ENCODE measurements at places on chromosomes 16 and 17.

DNA sequence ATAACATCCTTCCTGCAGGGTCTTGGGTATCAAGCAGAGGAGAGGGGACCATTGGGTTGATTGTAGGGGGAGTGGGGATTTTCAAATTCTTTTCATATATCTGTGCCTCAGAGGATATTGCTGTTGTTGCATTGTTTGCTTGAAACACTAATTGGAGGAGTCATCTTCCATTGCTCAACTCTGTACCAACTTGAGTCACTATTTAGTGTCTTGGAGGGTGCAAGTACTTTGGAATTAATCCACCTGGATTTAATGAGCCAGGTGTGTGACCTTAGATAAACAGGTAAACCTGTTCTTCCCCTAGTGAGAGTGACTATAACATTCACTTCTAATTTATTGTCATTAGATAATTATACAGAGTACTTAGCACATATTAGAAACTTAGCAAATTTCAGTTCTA lies 151.3 kb upstream of the CNTNAP4 start:
- no peak for DNase-seq

GRCh38 chr16:8888951-8889892 lies 7.1 kb downstream of the LITAFD start:
- peak; percentile 45 for DNase-seq

DNA sequence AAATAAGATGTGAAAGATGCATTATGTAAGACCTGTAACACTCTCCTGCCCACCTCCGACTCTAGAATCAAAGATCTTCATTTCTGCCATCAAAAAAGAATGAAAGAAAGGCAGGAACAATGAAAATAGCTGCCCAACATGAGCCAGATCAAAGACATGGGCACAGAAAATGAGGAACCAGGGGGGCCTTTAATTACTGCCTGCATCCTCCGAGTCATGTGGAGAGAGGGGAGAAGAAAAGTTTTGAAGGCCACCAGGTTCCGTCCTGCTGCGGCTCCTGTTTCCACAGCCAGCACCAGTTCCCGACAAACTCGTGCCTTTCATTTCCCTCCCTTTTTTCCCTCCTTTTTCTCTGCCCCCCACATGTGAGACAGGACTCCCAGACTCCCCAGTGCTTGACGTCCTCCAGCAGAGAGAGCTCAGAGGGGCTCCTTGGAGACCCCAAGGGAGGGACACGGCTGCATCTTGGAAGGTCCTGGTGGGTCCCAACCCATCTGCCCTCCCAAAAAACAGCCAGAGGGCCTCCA lies 168.4 kb downstream of the ZNF423 start:
- no peak for DNase-seq

GRCh38 chr17:10205549-10206185 lies 7.3 kb upstream of the GAS7 start:
- DNase-seq, result no peak

DNA sequence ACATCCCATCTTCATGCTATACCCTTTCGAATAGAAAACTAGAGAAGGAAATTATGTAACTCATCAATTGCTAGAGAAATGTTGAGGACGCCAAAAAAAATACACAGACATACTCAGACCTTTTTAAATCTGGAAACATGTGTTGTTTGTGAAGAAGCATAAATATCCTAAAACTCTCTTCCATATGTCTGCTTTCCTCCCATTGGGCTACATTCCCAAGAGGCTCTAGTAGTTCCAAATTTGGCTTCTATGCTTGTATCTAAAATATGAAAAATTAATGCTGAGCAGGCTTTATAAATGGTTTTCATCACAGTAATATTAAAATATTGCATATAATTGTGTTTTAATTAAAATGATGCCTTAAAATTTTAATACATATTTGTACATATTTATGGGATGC lies 297.9 kb upstream of the PSMD7 start:
- no peak for DNase-seq

- no peak for DNase-seq
Measured at GRCh38 chr16:58419241-58419990, 27.1 kb downstream of the GINS3 start.

- no peak for DNase-seq
Measured at GRCh38 chr17:30477774-30478115, 537 bp downstream of the GOSR1 start.

- no peak for DNase-seq
Measured at GRCh38 chr17:1593630-1593931, 31.0 kb upstream of the PITPNA start.

- DNase-seq, result no peak
Measured at GRCh38 chr17:75941442-75941819, 589 bp upstream of the FBF1 start.

- DNase-seq, result peak; percentile 39
Measured at GRCh38 chr16:79429381-79430190, 171.0 kb downstream of the MAF start.

GRCh38 chr16:986411-986810 lies 4.8 kb downstream of the SOX8 start:
- DNase-seq, result no peak

- no peak for DNase-seq
Measured at GRCh38 chr17:48247038-48247437, 139.5 kb downstream of the SNX11 start.

- DNase-seq, result no peak
Measured at GRCh38 chr16:49724774-49725173, 131.1 kb downstream of the ZNF423 start.

- DNase-seq, result no peak
Measured at GRCh38 chr16:79758615-79759346, 158.2 kb upstream of the MAF start.

- DNase-seq, result no peak
Measured at GRCh38 chr17:4587195-4587594, 2.9 kb downstream of the SMTNL2 start.

DNA sequence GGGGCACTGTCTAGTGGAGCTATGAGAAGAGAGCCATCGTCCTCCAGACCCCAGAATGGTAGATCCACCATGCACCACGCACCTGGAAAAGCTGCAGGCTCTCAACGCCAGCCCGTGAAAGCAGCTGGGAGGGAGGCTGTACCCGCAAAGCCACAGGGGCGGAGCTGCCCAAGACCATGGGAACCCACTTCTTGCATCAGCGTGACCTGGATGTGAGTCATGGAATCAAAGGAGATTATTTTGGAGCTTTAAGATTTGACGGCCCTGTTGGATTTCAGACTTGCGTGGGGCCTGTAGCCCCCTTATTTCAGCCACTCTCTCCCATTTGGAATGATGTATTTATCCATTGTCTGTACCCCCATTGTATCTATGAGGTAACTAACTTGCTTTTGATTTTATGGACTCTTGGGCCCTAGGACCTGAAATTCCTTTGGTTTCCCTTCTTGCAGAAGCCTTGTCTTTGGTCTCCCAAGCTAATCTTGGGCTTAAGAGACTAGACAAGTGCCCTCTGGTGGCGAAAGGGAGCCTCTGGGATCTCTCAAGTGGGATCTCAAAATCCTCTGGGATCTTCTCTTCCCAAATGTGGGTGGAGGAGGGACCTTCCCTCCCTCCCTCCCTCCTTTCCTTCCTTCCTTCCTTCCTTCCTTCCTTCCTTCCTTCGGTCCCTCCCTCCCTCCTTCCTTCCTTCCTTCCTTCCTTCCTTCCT lies 58.2 kb upstream of the HAPSTR1 start:
- DNase-seq, result peak; percentile 70

DNA sequence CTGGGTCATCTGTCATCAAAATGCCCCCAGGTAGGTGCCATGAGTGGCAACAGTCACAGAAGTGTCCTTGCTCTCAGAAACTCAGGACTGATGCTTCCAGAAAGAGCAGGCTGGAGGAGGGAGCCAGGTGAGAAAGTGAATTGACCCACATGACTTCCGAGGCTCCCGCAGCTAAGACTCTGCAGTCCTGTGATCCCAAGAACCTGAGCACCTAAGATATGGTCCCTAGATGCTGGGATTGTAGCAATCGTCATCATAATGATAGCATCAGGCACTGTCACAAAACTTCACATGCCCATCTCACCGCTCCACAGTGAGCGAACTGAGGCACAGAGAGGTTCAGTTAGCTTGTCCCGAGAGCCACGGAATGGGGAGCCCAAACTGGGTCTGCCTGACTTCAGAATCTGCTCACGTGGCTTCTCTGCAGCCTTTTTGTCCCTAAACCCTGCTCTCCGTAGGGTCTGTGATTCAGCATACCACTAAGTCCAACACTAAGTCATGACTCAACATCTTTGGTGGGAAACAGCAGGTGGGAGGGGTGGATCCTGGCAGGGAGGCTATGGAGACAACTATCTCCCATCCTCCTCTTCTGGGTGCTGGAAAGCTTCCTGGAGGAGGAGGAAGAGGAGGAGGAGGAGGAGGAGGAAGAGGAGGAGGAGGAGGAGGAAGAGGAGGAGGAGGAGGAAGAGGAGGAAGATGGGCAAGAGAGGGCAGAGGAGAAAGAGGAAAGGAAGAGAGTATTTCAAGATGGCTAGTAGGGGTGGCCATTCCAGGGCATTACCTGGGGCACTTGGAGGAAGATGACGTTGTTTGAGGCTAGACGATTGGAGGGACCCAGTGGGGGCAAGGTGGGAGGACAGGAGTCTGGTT lies 55.5 kb upstream of the DLX4 start:
- no peak for DNase-seq

- DNase-seq, result peak; percentile 30
Measured at GRCh38 chr17:47267354-47267828, 13.8 kb downstream of the ITGB3 start.

GRCh38 chr17:77716289-77716926 lies 242.1 kb upstream of the TNRC6C start:
- no peak for DNase-seq

DNA sequence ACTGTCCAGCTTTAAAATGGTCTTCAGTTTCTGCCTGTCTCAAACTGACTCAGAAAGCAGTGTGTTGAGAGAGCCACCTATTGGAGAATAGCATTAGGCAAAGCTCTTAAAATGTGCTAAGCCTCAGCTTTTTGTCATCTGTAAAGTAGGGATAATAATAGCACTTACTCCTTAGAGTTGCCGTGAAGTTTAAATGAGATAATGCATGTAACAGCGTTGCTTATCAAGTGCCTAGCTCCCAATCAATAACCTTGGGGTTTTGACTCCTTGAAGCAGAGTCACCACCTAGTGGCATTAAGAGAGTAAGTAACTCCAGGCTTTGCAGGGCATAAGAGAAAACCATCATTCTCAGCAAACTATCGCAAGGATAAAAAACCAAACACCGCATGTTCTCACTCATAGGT lies 163.3 kb downstream of the HS3ST2 start:
- no peak for DNase-seq

DNA sequence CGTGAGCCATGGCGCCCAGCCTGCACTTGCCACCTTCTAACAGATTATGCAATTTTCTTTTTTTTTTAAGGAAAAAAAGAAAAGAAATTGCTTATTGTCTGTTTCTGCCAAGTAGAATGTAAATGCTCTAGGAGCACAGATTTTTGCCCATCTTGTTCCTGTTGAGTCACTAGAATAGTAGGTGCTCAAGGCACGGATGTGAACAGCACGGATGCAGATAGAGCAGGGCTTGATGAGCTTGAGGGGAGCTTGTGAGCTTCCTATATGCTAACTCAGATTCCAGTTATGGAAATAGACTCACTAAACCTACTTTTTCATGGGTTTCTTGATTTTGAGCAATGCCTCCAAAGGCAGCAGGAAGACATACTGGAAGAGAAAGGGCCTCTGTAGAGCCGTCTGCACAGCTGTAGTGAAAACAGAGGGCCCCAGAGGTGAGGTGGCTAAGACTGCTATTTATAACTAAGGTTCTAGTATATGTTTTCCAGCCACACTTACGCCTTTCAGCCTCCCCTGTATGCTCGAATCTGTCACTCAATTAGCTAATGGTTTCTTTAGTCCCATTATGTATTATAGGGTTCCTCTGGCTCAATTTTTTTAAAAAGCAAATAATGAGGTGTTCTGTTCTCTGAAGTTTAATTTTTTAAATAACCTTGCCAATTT lies 72.8 kb downstream of the WWP2 start:
- no peak for DNase-seq

DNA sequence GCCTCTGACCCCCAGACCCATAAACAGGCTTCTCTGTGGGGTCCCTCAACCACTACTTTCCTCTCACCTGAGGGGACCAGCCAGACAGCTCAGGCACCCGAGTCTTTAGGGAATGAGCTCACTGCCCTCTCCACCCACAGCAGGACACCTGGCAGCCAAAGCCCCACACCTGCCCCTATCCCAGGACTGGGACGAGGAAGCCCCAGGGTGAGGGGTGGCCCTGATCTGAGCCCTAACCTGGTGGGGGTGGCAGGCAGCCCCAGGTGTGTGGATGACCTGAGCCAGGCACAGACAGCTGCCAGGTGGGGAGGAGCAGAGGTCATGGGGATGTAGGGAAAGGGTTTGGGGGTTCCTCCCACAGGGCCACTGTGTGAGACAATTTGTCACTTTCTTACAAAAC lies 1.7 kb upstream of the TEX19 start:
- no peak for DNase-seq

GRCh38 chr17:56930739-56931337 lies 17.0 kb upstream of the TRIM25 start:
- DNase-seq, result no peak

- no peak for DNase-seq
Measured at GRCh38 chr17:10013365-10014112, 108.5 kb upstream of the RCVRN start.

GRCh38 chr17:79529661-79530081 lies 81.2 kb downstream of the RBFOX3 start:
- DNase-seq, result no peak

GRCh38 chr16:67814567-67814966 lies 7.9 kb downstream of the TSNAXIP1 start:
- DNase-seq, result no peak

DNA sequence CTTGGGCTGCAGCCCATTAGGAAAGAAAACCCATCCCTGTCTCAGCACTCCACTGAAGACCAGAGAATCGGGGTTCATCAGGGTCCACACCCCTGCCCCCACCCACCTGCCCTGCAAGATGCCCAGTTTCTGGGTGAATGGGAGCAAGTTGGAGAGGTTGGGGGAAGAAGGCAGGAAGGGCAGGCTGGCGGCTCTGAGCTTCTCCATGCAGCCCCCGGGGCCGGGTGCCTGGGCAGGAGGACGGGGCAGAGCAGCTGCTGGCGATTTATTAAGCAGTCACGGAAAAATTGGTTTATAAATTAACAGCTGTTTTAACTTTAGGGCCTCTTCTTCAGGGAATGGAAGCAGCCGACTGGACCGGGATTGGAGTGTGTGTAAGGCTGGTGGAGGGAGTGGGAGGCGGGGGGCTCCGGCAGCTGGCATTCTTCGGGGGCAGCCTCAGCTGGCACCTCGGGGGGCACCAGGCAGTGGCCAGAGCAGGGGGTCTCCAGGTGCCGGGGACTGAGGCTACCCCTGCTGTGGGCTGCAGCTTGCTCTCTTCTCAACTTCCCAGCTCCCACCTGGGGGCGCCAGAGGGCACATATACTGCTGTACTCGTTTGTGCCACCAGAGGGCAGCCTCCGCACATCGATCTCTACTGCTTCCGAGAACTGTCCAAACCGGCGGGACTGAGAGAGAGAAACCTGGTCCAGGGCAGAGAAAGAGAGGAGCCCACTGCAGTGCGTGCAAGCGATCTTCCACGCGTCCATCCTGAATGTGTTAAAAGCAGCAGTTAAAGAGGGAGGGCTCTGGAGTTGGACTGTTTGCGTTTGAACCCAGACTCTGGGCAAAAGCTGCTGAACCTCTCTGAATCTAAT lies 5.0 kb upstream of the PPP1R1B start:
- DNase-seq, result peak; percentile 89

Data from small intestine (tissue), 16 donors.